SW 1271 (cell line): ENCODE measurements at places on chromosomes 3 and 15.

DNA sequence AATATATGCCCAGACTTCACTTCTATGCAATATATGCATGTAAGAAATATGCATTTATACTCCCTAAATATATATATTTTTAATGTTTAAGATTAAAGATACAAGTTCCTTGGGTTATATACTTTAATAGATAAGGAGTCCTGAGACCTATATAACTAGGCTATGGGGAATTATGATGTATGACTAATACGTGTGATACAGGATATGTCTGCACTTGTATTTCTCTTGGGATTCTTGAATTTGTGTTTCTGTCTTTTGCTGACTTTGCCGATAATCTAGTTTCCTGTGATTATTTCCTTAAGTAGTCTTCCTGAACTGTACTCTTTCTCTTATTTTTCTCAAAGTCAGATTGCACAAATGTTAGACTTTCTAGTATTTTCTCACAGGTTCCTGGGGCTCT is 109.6 kb downstream of the PIK3CB start:
- no peak for DNase-seq

DNA sequence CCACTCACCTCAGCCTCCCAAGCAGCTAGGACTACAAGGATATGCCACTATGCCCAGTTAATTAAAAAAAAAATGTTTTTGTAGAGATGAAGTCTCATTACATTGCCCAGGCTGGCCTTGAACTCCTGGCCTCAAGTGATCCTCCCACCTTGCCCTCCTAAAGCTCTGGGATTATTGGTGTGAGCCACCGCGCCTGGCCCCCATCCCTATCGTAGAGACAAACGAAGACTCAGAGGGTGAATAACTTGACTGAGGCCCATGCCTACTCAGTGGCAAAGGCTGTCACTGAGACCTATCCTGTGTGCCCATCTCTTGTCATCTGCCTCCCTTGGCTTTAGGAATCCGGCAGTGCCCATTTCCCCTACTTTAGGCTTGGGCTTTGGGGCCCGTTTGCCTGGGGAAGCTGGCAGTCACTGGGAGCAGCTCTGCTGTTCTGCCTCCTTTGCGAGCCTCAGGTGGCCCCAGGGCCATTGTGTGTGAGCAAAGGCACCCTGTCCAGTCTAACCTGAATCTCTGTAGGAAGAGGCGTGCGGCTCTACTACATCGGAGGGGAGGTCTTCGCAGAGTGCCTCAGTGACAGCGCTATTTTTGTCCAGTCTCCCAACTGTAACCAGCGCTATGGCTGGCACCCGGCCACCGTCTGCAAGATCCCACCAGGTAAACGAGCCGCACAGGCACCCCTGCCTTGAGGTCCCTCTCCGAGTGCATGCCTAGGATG is 70.1 kb downstream of the AAGAB start:
- no peak for DNase-seq

DNA sequence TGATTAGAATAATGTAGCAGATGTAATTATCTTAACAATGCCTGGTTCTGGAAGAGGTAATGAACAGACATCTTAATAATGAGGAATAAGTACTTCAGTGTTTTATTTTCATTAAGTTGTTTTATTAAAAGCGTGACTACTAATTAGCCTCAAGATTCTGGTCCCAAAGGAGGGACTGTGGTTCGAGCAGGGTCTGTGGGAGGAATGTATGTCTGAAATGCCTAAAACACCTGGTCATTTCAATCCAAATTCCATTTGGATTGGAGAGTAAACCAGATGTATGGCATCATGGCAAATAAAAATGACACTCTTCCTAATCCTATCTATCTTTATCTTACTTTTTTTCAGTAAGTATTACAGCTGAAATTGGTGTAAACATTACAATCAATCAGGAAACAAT is 243.2 kb downstream of the PDZRN3 start:
- DNase-seq = no peak

- no peak for DNase-seq
Measured at GRCh38 chr3:147962408-147963164, 553.4 kb downstream of the ZIC1 start.

GRCh38 chr15:94040541-94041248 is 190.7 kb upstream of the MCTP2 start:
- DNase-seq = no peak

DNA sequence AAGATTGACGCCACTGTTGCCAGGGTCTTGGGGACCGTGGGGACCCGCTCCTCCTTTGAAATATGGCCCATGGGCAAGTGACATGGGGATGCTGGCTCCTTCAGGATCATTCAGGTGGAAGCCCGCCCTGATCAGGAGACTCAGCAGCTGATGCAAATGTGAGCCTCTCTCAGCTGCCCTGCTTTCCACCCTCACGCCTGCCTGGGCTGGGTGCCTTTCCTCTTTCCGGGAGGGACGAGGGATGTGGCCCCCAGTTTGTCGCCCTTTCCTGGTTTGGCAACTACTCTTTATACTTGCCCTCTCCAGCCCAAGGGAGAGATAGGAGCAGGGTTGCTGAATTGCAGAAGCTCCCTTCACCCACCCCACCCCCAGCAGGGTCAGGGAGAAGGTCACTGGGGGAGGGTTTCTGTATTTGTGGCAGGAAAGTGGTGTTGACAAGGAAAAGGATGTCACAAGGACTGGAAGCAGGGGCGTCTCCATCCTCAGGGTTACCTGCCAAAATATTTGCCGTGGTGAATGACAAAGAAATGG is 21.8 kb downstream of the DNASE1L3 start:
- no peak for DNase-seq

GRCh38 chr15:76333720-76334437 is 2.7 kb upstream of the ISL2 start:
- no peak for DNase-seq

GRCh38 chr15:80468796-80469195 is 64.6 kb downstream of the ARNT2 start:
- no peak for DNase-seq

GRCh38 chr3:76028774-76029173 is 243.4 kb upstream of the ZNF717 start:
- no peak for DNase-seq

DNA sequence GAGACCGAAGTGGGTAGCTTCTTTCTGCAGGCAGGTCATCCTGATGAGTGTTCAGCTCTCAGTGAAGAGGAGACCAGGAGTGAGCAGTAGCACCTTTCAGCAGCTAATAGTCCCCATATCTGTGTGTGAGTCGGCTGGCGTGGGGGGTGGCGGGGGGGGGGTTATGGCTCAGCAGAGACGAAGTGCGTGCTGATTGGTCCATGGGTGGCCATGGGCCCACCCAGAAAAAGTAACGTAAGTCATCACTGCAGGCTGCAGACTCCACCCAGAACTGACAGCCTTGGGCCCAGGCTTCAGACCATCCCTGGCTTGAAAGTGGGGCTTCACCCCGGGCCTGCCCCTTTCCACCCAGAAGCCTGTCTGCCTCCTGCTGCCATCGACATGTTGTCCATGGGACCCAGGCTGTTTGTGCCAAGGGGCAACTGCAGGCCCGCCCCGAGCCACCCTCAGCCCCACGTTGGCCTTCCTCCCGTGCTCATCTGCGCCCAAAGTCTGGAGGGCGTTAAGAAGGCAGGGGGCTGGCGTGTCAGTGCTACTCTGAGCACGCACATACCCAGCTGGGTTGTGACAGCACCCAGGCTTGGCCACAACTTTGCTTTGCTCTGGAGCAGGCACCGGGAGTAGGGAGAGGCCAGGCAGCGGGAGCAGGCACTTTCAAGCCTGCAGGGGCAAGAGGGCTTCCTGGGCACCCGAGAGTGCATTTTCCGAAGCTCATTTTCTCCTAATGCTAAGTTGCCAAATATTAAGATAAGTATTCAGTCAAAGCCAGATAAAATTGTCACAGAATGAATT is 511.7 kb upstream of the CDIN1 start:
- DNase-seq = no peak

DNA sequence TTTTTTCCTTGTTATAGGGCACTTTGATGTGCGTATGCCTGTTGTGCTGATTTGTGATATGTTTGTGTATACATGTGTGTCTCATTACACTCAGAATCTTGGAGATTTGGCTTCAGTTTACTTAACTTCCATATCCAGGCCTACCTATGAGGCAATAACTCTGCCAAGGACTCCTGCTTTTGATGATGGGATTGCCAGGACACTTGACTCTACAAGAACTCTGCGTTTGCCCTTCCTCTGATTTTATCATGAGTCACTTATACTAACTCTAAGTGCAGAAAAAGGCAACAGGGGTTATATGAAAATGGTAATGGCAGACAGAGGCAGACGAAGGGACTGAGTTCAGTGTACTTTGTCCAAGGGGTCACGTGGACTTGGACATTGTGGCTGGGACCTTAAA is 33.6 kb downstream of the MCTP2 start:
- DNase-seq = no peak

GRCh38 chr15:101482526-101483371 is 6.8 kb downstream of the PCSK6 start:
- no peak for DNase-seq

DNA sequence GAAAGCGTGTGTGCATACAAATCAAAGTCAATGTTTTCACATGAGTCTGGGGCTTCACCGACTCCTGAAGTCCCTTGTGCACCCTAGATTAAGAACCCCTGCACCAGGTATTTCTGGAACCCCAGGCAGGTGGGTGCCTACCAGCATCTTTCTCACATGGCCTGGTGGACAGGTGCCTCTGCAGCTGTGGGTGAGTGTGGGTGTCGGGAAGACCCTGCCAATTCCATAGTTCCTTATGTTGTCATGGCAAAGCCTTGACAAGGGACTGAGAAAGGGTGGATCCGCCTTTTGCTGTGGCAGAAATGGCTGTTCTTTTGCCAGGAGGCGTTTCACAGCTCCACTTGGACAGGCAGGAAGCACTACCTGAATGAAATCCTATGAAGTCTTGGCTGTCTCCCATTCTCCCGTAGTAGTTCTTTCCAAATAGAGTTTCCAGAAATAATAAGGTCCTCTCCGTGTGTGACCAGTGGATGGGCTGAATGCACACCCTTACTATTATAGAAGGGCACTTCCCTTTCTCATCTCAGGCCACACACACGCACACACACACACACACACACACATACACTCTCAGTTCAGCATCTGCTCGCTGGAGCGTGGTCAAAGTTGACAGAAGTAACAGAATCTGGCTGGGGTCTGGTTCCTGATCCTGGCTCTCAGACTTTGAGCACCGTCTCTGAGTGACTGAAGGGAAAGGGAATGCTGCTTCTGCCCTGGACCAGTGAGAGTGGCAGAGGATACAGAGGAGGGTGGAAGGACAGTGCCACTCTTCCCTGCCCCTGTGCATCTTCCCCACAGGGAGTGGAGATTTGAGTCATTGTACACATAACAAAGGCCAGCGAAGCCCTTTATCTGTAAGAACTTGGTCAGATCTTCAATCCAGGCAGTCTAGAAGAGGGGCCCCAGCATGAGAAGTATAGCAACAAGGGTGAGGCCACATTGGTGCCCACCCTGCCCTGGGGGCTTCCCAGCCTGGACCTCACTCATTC is 38.7 kb downstream of the PDIA5 start:
- DNase-seq = no peak

GRCh38 chr3:77288348-77288747 is 248.4 kb downstream of the ROBO2 start:
- no peak for DNase-seq

DNA sequence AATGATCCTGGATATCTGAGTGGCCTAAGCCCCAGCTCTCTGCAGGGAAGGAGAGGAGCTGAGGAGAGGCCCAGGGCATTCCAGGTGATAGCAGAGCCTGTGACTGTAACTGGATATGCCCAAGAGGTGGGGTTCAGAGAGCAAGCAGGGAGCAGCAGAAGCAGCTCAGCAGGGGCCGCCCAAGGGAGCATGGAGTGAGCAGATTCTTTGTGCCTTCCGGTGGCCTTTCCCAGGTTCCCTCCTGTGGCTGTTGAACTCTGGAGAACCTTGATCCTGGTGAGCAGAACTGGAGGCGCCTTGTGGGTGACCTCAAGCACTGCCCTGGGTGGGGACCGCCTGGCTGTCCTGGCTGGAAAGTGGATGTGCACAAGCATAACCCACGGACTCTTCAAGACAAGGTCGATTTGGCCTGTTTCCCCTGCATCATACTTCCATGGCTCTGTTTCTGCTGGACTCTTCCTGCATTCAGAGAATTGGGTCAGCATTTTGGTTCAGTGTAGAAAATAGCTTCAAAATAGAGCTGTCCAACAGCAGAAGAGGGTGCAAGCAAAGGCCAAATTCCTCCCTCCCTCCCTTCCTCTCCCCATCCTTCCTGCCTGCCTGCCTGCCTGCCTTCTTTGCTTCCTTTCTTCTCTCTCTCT is 76.1 kb downstream of the ARNT2 start:
- DNase-seq = no peak

GRCh38 chr15:74531144-74531811 is 9.7 kb upstream of the ARID3B start:
- DNase-seq = no peak

GRCh38 chr15:25689592-25689991 is 173.5 kb downstream of the ATP10A start:
- DNase-seq = no peak

- DNase-seq = no peak
Measured at GRCh38 chr3:95172164-95172943, 1109.5 kb downstream of the NSUN3 start.

DNA sequence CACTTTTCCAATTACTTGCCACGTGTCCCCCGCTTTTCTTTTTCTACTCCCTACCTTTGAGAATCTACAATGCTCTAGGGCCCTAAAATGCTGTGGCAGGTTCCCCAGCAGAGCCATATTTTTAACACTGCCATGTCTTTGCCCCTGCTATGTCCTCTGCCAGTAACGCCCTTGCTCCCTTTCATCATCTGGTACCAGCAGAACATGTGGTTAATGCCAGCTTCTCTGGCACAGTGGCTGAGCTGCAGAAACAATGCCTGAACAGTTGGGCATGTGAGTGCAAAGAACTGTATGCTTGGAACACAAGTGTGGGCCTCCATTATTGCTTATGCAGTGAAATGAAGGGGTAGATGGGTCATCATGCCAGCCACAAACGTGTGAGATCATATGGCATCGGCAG is 287.6 kb downstream of the NEK10 start:
- no peak for DNase-seq

DNA sequence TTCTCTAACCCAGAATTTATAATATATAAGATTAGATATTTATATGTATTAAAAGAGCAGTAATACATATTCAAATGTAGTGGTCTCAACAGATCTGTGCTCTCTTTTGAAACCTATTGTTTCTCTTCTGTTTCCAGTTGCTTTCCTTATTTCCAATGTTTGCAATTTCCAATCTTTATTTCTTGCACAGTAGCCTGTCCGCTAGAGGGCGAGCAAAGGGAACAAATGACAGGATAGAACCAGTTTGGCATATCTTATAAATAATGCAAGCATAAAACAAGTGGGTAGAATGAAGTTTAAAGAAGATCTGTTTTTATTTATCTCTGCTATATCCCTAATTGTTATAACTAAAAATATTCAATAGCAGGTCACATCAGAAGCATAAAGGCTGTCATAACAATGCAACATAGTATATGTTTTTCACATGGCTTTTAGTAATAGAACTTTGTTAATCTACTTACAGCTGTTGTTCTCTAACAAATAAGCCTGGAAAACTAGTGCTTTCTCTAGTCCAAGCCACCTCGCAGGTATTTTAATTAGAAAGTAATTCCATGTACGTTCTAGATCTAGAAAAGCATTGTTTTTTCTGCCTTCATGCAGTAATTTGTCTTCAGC is 15.1 kb upstream of the TCAIM start:
- DNase-seq = peak; percentile 64

DNA sequence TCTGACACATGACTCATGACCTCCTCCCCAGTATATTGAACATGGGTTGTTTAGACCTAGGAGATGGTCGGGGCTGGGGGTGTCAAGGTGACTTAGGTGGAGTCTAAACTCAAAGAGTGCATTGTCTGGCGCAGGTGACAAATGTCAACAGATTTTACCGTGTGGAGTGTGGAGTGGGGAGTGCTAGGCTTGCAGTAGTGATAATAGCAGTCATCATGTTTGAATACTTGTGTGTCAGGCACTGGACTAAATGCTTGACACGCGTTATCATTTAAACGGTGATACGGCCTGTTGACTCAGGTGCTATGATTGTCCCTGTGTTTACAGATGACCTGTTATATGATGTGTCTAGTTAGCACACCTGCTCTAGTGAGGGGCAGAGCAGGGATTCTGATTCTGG is 30.8 kb downstream of the MUC20 start:
- DNase-seq = no peak
